ENCODE measurements at places on chromosomes 4 and X.

GRCh38 chr4:118740869-118741268 lies 55.7 kb downstream of the METTL14 start:
- no peak for DNase-seq

- DNase-seq = no peak
These were observed 60.1 kb upstream of the ACSL4 start for GRCh38 chrX:109793191-109793590.

DNA sequence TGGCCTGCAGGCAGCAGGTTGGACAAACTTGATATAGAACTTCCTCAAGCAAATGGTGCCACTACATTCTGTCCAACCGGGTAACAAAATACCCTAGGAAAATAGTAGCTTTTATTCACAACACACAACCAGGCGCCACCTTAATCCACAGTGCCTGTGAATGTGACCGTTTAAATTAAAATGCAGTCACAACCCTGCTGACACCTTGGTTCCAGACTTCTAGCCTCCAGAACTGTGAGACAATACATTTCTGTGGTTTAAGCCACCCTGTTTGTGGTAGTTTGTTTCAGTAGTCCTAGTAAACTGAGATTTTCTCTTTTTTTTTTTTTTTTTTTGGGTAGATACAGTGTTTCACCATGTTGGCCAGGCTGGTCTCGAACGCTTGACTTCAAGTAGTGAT lies 575.8 kb downstream of the PACRGL start:
- DNase-seq = no peak

- no peak for DNase-seq
These were observed 131.1 kb upstream of the TTC29 start for GRCh38 chr4:147076728-147077127.

- DNase-seq = no peak
These were observed 93.6 kb downstream of the TSPAN5 start for GRCh38 chr4:98564852-98565251.

GRCh38 chr4:189202869-189203271 lies 737.8 kb upstream of the FRG1 start:
- DNase-seq = no peak

GRCh38 chrX:43813319-43813718 lies 68.9 kb downstream of the MAOB start:
- no peak for DNase-seq

DNA sequence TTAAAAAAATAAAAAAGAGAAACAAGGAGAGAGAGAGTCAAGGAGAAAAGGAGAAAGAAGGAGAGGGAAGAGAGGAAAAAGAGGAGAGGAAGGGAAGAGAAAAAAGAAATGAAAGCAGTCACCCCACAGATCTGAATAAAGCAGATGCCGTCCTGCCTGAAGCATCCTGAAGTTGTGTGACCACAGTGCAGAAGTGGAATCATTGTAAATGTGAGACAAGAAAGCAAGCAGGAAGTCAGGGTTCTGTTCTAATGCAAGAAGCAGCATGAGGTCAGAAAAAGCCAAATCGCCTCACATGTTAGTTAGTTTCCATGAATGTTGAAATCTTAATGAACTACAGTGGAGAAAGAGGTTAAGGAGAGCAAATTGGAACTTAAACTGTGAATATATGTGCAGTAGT lies 692.5 kb downstream of the CENPC start:
- no peak for DNase-seq

DNA sequence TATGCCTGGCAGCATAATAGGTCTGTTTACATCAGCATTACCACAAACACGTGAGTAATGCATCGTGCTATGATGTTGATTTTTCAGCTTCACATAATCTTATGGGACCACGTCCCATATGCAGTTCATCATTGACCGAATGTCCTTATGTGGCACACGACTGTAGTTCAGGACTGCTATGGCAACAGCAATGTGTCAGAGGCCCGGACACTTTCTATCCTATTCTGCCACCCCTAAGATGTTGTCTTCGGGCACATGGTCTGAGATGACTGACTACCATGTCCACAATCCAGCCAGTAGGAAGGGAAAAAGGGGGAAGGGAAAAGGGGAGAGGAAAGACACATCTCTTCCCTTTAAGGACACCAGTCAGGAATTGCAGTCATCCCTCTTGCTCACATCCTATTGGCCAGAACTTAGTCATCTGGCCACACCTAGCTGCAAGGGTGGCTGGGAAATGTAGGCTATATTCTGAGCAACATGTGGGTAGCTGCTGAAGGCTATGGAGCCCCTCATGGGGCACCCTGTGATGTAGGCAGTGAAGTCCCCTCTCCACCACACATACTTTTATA lies 196.0 kb upstream of the RBPJ start:
- DNase-seq = no peak

DNA sequence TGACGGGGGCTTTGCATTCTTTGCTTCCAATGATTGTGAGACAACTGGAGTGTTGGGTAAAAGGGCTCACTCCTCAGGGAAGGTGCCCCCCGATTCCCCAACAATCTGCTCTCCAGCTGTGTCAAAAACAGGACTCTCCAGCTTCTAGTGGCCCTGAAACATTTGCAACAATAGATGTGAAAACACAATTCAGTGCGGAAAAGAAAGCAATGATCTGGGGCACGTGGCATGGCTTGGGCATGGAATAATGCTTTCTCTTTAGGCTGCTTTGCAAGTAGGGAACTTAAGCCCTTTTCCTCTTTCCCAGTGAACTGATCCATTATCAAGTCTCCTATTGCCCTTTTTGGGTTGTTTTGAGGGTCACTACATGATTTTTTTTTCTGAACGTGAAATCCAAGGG lies 239.9 kb downstream of the C4orf33 start:
- no peak for DNase-seq

- DNase-seq = no peak
These were observed 164.6 kb downstream of the PRKX start for GRCh38 chrX:3548765-3549391.

DNA sequence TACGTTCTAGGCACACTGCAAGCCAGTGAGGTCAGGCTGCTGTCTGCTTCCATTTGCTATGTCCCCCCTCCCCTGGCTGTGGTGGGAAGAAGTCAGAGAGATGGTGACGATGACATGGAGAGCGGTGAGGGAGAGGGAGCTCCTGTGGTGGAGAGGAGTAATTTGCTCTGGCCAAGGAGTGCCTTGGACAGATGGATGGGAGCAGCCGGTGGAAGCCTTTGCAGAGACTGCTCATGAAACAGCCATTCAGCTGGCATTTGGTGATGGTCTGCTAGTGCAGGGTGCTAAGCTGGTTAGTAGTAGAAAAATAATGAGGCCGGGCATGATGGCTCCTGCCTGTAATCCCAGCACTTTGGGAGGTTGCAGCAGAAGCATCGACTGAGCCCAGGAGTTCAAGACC lies 124.1 kb downstream of the FHDC1 start:
- DNase-seq = no peak

DNA sequence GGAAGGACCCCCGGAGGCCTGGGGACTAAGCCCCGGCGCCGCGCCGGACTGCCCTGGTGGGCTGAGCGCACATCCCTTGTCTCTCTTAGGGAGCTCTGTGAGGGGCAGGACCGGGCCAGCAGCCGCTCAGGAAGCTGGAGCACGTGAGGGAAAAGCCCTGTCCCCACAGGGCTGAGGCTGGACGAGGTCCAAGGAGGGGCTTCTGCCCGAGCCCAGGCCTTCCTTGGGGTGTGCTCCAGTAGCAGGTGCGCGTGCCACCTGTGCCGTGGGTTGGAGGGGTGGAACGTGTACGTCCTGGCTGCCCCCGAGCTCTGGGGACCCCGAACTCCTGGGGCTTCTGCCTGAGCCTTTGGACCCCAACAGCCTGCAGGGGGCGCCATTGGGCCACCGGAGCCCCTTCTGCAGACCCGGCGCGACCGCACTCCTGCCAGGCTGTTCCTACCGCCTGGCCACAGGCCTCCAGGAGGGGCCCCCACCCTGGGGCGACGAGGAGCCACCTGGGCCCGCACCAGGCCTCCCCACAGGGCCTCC lies 27.2 kb downstream of the TACC3 start:
- peak; percentile 61 for DNase-seq

DNA sequence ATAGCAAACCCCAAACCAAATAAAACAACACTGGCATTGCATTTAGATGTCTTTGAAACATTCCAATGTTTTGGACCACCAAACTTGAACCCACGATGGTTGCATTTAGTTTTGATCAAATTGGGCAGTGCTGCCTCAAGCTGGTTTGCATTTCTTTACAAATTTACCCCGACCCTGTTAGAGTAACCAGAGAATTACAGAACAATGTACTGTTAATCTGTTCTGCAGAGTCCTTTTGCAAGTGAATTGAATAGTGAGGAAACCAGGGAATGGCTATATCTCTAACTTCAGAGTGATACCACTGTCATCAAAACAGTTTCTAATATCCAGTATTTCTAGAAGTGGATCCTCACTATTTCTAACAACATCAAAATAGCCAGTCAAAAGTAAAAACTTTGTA lies 49.5 kb upstream of the GYPA start:
- no peak for DNase-seq

- peak; percentile 48 for DNase-seq
These were observed 605.9 kb upstream of the DIPK2B start for GRCh38 chrX:45806410-45807121.

- DNase-seq = no peak
These were observed 10.0 kb upstream of the HAND2 start for GRCh38 chr4:173539986-173540385.

DNA sequence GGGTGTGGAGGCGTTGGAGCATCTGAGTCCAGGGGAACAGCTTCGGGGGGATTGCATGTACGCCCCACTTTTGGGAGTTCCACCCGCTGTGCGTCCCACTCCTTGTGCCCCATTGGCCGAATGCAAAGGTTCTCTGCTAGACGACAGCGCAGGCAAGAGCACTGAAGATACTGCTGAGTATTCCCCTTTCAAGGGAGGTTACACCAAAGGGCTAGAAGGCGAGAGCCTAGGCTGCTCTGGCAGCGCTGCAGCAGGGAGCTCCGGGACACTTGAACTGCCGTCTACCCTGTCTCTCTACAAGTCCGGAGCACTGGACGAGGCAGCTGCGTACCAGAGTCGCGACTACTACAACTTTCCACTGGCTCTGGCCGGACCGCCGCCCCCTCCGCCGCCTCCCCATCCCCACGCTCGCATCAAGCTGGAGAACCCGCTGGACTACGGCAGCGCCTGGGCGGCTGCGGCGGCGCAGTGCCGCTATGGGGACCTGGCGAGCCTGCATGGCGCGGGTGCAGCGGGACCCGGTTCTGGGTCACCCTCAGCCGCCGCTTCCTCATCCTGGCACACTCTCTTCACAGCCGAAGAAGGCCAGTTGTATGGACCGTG lies 2.2 kb downstream of the AR start:
- no peak for DNase-seq

- no peak for DNase-seq
These were observed 78.5 kb downstream of the ELOVL6 start for GRCh38 chr4:110119880-110120279.

- DNase-seq = no peak
These were observed 17.5 kb upstream of the MAGEA10 start for GRCh38 chrX:152155766-152156310.

GRCh38 chr4:14524276-14524675 lies 478.0 kb upstream of the CPEB2 start:
- DNase-seq = no peak

GRCh38 chr4:41475402-41475801 lies 62.6 kb upstream of the LIMCH1 start:
- DNase-seq = no peak

- no peak for DNase-seq
These were observed 294.3 kb upstream of the FSTL5 start for GRCh38 chr4:162458051-162458450.

- DNase-seq = no peak
These were observed 317.2 kb downstream of the CAMK2D start for GRCh38 chr4:113444386-113444785.

DNA sequence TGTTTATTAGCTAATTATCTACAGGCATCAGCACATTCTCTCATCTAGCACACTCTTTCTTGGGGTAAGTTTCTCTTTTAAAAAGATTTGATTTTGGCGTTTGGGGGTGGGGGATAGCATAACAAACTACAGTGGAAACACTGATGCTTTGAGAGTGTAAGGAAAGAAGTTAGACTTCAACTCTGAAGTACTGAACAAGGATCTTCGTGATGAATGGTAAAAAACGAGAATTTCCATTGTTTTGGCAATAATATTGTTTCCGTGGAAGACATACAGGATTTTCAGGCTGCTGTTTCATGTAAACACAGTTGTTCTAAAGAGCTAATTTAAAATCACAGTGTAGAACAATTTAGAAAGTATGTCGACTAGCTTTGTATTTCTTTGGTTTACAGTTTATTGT lies 451 bp downstream of the LPAR4 start:
- DNase-seq = no peak

- DNase-seq = no peak
These were observed 1.1 kb downstream of the SLC38A5 start for GRCh38 chrX:48468693-48469691.

- DNase-seq = no peak
These were observed 126.8 kb upstream of the ENPP6 start for GRCh38 chr4:184344435-184344834.
